NCI-H1105 (cell line): ENCODE measurements at places on chromosomes 11 and 22.

DNA sequence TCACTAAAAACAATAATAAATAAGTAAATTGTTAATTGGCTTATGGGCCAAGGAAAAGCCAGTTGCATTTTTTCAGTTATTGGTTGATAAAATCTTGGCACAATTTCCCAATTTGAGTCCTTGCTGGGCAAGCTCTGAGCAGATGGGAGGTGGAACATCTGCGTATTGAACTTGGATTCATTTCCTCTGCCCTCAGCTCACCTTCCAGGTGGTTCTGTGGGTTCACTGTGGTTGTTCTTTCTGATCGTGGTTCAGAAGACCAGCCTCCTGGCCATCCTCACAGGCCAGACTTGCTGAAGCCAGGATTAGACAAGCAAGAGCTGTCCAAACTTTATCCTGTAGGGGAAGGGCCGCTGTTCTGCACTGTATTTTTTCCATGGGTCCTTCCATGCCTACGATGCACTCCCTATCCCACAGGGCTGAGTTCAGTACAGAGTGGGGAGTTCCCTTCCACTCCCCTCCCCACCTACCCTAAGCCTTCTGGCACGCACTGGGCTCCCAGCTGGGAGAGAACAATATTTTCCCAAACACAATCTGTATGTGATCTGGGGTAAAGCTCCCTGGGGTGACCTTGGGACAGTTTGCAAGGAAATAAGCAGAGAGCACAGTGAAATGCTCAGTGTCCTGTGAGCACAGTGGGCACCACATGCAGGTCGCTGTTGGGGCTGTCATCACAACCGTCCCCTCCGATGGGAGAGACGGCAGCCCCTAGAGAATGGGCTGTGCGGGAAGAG lies 43.5 kb upstream of the TP53I11 start:
- no peak for DNase-seq

- DNase-seq, result no peak
Measured at GRCh38 chr11:73221996-73222395, 3.9 kb downstream of the P2RY2 start.

- no peak for DNase-seq
Measured at GRCh38 chr11:26688701-26689100, 33.2 kb downstream of the SLC5A12 start.

GRCh38 chr22:27983361-27983791 lies 64.3 kb upstream of the PITPNB start:
- DNase-seq, result no peak

- DNase-seq, result no peak
Measured at GRCh38 chr11:46669711-46670139, 30.7 kb downstream of the ARHGAP1 start.

DNA sequence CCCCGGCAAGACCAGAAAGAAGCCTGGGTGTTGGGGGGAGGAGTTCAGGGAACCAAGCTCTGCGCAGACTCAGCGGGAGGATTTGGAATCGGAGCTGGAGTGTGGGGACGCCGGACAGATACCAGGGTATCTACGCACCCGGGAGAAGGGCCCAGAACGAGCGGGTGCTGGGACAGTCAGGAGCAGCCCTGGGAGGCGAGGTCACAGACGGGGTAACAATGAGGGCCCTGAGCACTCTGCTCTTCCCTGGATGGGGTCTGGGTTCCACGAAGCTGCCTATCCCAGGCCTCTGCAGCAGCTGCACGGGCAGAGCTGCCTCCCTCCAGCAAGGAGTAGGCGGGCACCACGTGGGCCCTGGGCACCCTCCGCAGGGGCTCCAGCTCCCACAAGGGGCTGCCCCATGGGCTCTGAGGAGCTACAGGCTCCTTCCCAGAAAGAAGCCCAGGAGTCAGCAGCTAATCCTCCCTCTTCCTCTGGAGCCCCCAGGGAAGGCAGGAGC lies 197.2 kb downstream of the BRD1 start:
- DNase-seq, result no peak

DNA sequence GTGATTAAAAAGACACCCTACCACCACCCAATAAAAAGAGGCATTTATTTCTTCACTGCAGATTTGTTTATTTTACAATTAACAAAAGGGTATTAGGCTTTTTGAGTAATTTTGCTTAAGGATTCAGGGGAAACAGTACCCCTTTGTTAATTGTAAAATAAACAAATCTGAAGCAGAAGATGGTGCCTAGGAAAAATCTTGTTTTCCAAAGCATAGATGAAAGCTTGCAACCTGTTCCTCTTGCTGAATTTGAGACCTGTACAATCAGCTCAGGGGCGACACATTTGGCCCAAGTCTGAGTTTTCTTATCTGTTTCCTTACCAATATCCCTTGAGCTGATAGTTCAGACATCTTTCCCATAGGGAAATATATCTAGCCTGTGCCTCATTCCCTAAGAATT lies 171.9 kb downstream of the GRIA4 start:
- no peak for DNase-seq

GRCh38 chr11:79480864-79481263 lies 40.0 kb upstream of the TENM4 start:
- no peak for DNase-seq

DNA sequence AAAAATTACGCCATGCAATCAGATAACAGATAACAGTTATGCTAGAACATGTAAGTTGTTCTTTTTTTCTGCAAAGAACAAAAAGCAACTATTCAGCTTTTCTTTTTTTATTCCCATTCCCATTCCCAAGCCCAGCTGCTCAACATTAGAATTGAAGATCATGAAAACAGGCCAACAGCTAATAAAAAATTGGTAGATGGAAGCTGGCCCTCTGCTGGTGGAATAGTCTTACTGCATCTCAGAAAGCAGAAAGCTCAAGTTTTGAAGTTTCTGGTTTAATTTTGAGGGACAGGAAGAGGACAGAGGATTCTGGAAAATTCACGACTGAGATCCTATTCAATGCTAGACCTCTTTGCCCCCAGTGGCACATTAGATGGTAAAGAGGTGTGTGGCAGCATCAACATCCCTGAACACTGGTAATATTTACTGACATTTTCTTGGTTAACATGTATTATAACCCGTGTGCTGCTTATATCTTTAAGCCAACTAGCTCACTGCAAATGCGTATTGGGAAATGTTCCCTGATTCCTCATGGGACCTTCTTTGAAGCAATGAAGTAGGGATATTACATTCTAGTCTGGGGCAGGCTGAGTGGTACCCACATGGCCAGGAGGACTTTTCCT lies 591.2 kb downstream of the OPCML start:
- DNase-seq, result peak; percentile 54

GRCh38 chr22:48639896-48640748 lies 1187.6 kb downstream of the BRD1 start:
- DNase-seq, result no peak

DNA sequence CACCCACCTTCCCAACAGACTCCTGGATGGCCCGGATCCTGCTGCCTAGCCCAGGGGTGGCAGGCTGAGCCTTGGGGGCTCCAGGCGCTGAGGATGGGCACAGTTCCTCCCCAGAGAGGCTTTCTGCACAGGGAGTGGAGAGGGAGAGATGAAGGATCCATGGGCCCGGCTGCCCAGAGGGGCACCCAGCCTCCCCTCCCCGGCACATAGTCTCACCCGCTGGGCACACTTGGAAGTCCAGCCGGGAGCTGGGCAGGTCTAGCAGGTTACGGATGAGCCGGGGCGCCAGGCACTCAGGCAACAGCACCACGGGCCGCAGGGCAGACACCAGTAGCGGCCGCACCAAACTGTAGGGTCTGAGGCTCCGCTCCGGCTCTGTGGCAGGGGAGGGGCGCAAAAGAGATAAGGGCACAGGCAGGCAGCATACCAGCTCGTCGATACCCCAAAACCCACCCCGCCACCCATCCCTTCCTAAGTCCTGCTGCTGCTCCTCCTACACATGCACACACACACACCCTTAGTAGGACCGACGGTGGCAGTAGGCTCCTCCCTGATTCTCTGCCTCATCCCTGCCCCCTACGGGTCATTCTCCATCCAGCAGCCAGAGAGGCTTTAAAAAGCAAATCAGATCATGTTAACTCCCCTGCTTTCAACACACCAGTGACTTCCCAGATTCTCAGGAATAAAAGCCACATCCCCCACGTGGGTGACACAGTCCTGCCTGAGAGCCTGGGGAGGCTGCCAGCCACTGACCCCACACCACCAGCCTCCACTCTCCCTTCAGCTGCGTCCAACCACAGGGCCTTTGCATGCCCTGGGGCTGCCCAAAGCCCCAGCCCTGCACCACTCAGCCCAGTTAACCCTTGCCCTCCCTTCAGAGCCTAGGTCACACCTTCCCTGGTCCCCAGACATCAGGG lies 6.5 kb upstream of the MFNG start:
- DNase-seq, result no peak

DNA sequence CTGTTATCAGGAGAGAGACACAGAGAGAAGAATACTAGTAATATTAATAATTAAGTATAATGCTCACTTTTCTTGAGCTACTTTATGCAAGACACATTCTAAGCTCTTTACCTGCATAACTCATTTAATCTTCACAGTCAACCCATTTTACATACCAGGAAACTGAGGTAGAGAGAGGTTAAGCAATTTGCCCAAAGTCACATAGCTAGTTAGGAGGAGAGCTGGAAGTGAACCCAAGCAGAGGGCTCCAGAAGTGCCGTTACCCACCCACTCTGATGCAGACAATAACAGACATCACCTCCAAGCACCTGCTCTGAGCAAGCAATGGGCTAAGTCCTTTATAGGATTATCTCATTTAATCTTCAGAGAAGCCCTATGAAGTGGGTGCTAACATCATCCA lies 24.8 kb downstream of the MICAL2 start:
- DNase-seq, result no peak

- DNase-seq, result no peak
Measured at GRCh38 chr11:103370076-103370475, 260.9 kb downstream of the DYNC2H1 start.

GRCh38 chr11:93846411-93846810 lies 4.0 kb downstream of the VSTM5 start:
- DNase-seq, result no peak

GRCh38 chr22:22755778-22756100 lies 111.3 kb downstream of the GGTLC2 start:
- DNase-seq, result no peak

- DNase-seq, result no peak
Measured at GRCh38 chr11:64124147-64124546, 41.8 kb downstream of the MACROD1 start.

DNA sequence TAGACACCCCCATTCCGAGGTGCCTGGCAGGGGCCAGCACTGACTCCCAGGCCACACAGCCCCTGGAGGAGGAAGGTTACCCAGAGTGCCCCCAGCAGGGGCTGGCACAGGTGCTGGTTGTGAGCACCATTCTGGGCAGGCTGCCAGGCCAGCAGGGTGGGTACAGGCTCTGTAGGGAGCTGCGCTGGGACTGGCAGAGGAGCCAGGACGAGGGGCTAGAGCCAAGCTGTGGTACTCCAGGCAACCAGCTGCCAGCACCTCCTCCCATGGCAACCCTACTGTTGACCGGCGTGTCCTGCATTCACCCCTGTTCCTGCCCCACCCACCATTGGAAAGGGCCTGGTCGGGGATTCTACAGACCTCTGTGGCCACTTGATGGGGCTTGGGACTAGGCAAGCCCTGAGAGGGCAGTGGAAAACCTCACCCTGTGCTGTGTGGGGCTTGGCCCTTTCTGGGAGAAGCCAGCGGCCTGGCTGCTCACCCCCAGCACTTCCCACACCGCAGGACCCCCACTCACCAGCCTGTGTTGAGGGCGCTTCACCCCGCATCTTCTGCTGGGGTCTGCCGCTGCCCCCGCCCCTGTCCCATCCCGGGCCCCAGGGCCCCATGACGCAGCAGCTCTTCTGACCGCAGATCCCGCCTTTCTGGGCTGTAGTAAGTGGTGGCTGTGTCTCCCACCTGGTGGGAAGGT lies 1.9 kb downstream of the CLDN5 start:
- DNase-seq, result peak; percentile 93

DNA sequence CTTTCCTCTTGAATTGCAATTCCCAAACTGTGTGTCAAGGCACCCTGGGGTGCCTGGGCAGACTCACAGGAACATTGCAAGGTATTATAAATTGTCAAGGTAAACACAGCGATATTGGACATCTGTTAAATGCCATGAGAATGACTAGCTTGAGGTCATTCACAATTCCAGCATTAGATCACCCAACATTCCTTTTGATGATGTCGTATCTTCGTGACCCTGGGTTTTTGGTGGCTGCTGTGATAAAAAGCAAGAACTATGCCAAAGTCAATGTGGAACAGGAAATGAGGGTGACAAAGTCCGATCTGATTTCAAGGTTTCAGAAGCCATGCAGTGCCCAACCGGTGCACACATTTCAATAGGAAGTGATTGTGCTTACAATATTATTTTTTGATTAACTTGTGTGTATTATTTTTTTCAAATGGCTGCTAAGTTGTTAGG lies 458.4 kb downstream of the MIAT start:
- DNase-seq, result no peak

DNA sequence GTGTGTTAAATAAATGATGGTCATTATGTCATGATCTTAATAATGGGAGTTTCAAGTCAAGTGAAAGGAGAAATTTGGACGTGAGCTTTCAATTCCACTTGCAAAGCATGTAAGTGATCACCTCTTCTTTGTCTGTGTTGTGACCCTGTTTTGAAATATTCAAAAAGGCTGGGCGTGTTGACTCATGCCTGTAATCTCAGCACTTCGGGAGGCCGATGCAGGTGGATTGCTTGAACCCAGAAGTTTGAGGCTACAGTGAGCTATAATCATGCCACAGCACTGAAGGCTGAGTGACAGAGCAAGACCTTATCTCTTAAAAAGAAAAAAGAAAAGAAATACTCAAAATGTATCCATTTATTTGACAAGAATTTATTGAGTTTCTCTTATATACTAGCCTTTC lies 32.9 kb upstream of the EED start:
- peak; percentile 13 for DNase-seq

DNA sequence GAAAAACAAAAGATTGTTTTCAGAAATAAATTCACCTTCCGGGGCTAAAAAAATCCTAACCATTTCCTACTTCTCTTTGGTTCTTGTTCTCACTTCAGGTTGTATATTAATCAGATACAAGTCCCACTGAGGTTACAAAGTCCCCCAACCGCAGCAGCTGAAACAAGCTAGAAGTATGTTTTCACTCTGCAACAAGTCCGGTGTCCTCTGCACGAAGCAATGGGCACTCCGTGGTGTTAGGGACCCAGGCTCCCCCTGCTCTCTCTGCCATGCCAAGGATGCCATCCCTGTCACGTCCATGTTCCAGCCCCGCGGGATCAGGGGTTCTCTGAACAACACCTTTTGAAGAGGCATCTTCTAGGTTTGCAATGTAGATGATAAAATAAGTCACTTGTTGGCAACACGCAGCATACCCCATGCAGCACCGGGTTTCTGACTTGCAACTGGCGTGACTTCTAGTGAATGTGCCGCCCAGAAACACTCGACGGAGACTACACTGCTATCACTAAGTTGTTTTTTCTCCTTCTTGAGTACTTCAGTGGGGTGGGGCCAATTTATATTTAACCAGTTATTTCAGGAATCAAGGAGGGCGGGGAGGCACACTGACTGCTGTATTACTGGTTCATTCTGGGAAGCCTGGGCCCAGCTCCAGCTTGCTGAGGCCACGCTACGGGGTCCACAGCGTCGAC lies 25.4 kb upstream of the GSTP1 start:
- DNase-seq, result no peak
